ENCODE measurements at places on chromosomes 12 and 14. TPM values are rescaled to one million over a fixed set of nuclear protein-coding genes. Genes with fewer than 3 reads are reported as not detected.
A peak's percentile ranks its signal among the peaks of the same experiment; 100 is the strongest.

GRCh38 chr12:119994892-119995658 lies 6.0 kb downstream of the BICDL1 start:
- H3K4me3 ChIP-seq: no peak overlapping the region
- H3K27ac ChIP-seq: no peak overlapping the region
- DNase-seq: no peak

GRCh38 chr12:75660107-75660530 lies 148.7 kb upstream of the KRR1 start:
- no peaks in the 10 kb centered on the region for H3K4me1 ChIP-seq
- DNase-seq: no peak
- H3K27me3 ChIP-seq: no peaks in the 10 kb centered on the region
- no peaks in the 10 kb centered on the region for H3K36me3 ChIP-seq

GRCh38 chr12:29333178-29333577 lies 47.8 kb downstream of the ERGIC2 start:
- no peak for DNase-seq
- no peak overlapping the region for H3K4me3 ChIP-seq
- no peak overlapping the region for H3K27ac ChIP-seq
- no peaks in the 10 kb centered on the region for H3K36me3 ChIP-seq

DNA sequence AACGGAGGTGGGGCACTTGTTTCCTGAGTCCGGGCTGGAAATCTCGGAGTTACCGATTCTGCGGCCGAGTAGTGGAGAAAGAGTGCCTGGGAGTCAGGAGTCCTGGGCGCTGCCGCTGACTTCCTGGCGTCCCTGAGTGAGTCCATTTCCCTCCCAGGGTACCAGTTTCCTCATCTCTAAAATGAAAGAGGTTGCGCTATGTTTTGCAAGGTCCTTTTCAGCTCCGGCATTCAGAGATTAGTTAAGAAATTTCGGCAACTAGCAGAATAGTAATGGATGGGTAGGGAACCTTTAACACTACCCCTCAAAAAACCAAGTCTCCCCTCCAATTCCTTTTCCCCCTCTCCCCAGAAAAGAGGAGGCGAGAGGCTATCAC lies 724 bp downstream of the BLOC1S1 start:
- H3K4me3 ChIP-seq: peak overlapping the region; percentile 83
- no peaks in the 10 kb centered on the region for H3K27me3 ChIP-seq
- peaks cover 30% of the 10 kb centered on the region for H3K4me1 ChIP-seq

DNA sequence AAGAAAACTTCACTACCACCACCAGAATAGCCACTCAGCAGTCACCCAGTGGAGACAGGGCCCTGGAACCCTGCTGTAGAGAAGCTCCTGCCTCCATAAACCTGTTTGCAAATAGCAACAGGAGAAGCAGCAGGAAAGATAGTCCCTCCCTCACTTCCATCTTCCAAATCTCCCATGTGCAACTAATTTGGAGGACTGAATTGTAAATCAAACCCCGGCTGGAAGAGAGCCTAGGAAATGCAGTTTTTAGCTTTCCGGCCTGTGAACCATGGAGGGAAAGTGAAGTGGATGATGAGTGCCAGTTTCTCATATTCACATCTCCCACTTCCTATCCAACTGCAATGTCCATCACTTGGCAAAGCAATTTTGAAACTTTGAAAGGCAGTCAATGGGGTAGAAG lies 167.2 kb upstream of the FRMD6 start:
- peak; percentile 46 for DNase-seq
- H3K27ac ChIP-seq: peak overlapping the region; percentile 62
- H3K4me1 ChIP-seq: peaks cover 5% of the 10 kb centered on the region
- no peaks in the 10 kb centered on the region for H3K27me3 ChIP-seq
- no peak overlapping the region for H3K4me3 ChIP-seq

- H3K4me3 ChIP-seq: no peak overlapping the region
- H3K27ac ChIP-seq: no peak overlapping the region
- no peaks in the 10 kb centered on the region for H3K4me1 ChIP-seq
- no peaks in the 10 kb centered on the region for H3K27me3 ChIP-seq
- no peak for DNase-seq
Observed at GRCh38 chr12:67797185-67797741, 148.7 kb downstream of the DYRK2 start.

DNA sequence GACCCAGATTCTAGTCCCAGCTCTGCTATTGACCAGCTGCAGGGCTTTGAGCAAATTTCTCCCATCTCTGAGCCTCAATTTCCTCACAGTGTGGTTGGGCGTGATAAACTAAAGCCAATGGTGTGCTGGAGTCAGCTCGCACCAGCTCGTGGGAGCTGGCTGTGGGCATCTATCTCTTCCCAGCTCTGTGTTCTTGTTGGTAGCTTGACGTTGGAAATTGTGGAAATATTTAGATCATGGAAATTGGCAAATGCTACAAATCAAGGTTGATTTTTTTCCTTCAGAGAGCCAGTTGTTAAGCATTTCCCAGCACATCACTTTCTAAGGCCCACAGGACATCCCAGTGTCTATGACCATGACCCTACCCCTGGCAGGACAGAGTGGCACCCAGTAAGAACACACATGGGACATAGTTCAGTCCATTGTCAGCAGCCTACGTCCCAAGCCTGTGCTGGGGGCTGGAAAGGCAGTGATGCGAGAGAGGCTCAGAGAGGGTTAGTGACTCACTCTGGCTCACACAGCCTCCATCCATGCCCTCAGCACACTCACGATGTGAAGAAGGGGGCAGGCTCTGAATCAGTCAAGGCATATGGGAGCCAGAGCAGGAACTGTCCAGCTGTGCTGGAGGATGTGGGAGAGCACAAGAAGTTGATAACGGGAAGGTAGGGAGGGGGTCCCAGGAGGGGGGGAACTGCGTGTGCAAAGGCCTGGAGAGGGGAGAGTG lies 77.6 kb downstream of the LGMN start:
- H3K27me3 ChIP-seq: no peaks in the 10 kb centered on the region
- no peak overlapping the region for H3K27ac ChIP-seq
- H3K4me3 ChIP-seq: no peak overlapping the region
- no peaks in the 10 kb centered on the region for H3K36me3 ChIP-seq
- no peak for DNase-seq
- no peaks in the 10 kb centered on the region for H3K4me1 ChIP-seq

GRCh38 chr14:31718985-31719384 lies 157.8 kb downstream of the NUBPL start:
- H3K4me1 ChIP-seq: no peaks in the 10 kb centered on the region
- no peak overlapping the region for H3K27ac ChIP-seq
- no peaks in the 10 kb centered on the region for H3K27me3 ChIP-seq
- no peak for DNase-seq
- H3K4me3 ChIP-seq: no peak overlapping the region
- H3K36me3 ChIP-seq: no peaks in the 10 kb centered on the region

DNA sequence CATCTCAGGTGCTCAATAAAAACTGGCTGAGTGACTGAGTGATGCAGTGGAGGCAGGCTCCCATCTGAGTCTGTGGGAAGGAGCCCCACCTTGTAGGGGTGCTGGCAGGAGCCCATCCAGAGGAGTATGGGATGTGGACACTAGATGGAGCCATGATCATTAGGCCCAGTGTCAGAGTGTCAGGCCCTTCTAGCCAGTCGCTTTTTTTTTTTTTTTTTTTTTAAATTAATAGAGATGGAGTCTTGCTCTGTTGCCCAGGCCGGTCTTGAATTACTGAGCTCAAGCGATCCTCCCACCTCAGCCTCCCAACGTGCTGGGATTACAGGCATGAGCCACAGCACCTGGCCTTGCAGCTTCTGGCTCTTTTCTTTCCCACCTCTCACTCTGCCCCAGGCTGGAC lies 11.5 kb downstream of the RITA1 start:
- H3K4me3 ChIP-seq: no peak overlapping the region
- DNase-seq: peak; percentile 78
- no peaks in the 10 kb centered on the region for H3K36me3 ChIP-seq
- no peaks in the 10 kb centered on the region for H3K4me1 ChIP-seq
- no peak overlapping the region for H3K27ac ChIP-seq

GRCh38 chr14:66514213-66514612 lies 6.3 kb downstream of the GPHN start:
- H3K4me1 ChIP-seq: no peaks in the 10 kb centered on the region
- no peak overlapping the region for H3K4me3 ChIP-seq
- H3K27me3 ChIP-seq: no peaks in the 10 kb centered on the region

DNA sequence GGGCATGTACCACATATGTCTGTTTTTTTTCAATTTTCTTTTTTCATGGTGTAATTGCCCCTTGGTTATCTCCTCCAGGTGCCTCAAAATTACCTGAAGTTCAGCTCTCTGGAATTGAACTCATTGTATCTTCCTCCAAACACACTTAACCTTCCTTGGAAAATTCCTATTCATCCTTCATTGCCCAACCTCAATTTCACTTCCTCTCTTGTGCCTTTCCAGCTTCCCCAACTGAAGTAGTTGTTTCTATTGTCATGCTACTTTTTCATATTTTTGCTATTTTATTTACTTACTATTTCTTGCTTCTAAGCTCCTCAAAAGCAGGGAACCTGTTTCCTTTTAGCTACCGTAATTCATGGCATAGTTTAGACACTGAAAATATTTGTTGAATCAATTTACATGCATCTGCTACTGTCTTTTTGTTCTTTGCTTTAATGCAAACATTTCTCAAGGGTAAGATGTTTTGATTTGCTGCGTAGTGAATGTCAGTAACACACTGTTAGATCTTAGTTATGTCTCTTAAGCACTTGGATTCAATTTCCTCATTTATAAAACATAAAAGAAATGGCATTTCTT lies 37.0 kb upstream of the STXBP6 start:
- no peak overlapping the region for H3K27ac ChIP-seq
- no peaks in the 10 kb centered on the region for H3K36me3 ChIP-seq
- no peaks in the 10 kb centered on the region for H3K4me1 ChIP-seq
- no peaks in the 10 kb centered on the region for H3K27me3 ChIP-seq
- DNase-seq: no peak

- no peak for DNase-seq
- H3K27me3 ChIP-seq: no peaks in the 10 kb centered on the region
- H3K4me3 ChIP-seq: no peak overlapping the region
- H3K4me1 ChIP-seq: no peaks in the 10 kb centered on the region
- H3K27ac ChIP-seq: no peak overlapping the region
Observed at GRCh38 chr12:54232790-54233189, 44.0 kb upstream of the SMUG1 start.

Gene SEL1L
- 38.2 TPM for total RNA-seq

Gene KRT2
- not detected for total RNA-seq

Gene NEMP1
- total RNA-seq: 17.8 TPM

Gene ENDOU
- total RNA-seq: 0.64 TPM

Gene ADAM21
- total RNA-seq: not detected

Gene TRAFD1
- 51.6 TPM for total RNA-seq

Measured in uterus (tissue), 4 donors.